ENCODE measurements at places on chromosomes 5 and 9.
A peak's percentile ranks its signal among the peaks of the same experiment; 100 is the strongest.

GRCh38 chr9:100413839-100414420 is 13.0 kb upstream of the MSANTD3 start:
- DNase-seq, result no peak

DNA sequence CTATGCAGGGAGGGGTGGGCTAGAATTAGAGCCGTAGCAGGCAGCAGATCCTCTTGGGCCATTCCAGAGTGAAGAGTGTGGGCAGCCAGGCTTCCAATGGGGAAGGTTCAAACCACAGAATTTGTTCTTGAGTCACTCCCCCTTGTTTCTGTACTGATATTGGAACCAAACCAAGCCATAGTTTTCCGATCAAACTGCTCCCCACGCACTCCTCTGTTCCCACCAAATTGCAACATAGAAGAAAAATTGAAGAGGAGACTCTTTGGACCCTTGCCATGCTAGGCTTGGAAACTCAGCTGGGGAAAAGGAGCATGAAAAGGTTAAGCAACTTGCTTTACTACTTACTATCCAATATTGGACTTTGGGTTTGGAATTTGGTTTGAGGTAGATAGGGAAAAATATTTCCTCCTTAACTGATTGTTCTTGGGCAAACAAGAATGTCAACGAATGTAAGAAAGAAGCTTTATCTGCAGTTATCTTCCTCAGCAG is 165.8 kb upstream of the NR3C1 start:
- no peak for DNase-seq

- DNase-seq, result no peak
These were observed 45.4 kb downstream of the ZNF608 start for GRCh38 chr5:124701016-124701415.

GRCh38 chr5:97420646-97421045 is 237.6 kb upstream of the RIOK2 start:
- DNase-seq, result no peak

GRCh38 chr5:175104677-175105076 is 339.3 kb downstream of the DRD1 start:
- DNase-seq, result no peak

DNA sequence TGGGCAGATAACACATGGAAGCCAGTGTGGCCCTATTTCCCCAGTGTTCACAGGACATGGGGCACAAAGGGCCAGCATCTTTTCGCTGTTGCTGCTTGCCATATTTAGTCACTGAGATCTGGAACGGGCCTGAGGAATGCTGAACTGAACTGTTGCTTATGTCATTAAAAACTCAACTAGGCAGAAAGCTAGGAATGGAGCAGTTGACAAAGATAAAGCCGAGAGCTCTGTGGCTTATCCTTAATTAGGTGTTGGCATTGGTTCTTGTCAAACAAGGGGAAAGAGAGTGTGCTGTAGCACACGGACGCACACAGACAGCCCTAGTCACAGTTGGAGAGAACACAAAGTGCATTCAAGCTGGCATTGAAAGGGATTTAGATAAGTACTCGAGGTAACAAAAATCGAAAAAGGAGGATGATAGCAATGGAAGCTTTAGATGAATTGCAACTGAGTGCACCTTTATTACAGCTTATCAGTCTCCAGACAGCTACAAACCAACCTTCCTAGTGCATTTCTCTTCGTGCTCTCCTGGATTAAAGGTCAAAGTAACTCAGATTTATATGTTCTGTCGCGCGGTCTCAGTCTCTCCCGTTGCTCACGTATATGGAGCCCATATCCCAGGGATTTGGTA is 450.2 kb upstream of the ZNF608 start:
- DNase-seq, result no peak

GRCh38 chr9:106456581-106456980 is 406.4 kb upstream of the ZNF462 start:
- no peak for DNase-seq

- peak; percentile 65 for DNase-seq
These were observed 11.2 kb upstream of the CXXC5 start for GRCh38 chr5:139636975-139637408.

DNA sequence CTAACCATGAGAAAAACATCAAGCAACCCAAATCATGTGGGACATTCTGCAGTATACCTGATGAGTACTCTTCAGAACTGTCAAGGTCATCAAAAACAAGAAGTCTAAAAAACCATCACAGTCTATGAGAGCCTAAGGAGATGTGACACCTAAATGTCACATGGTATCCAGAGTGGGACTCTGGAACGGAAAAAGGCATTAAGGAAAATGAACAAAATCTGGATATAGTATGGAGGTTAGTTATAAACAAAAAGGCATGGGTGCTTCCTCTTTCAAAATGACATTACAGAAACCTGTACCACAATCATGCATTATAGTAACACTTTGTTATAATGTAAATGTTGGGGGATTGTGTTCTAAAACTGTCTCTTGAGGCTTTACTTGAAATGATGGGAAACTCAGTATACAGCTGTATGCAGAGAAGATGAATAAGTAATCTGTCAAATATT is 47.4 kb downstream of the PRKACG start:
- no peak for DNase-seq

DNA sequence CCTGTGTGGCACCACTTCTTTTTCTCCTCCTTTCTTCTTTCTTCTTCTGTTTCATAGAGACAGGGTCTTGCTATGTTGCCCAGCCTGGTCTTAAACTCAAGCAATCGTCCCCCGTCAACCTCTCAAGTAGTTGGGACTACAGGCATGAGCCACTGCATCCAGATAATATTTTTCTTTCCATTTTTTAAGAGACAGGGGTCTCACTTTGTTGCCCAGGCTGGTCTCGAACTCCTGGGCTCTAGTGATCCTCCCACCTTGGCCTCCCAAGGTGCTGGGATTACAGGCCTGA is 47.4 kb upstream of the IER5L start:
- DNase-seq, result no peak

DNA sequence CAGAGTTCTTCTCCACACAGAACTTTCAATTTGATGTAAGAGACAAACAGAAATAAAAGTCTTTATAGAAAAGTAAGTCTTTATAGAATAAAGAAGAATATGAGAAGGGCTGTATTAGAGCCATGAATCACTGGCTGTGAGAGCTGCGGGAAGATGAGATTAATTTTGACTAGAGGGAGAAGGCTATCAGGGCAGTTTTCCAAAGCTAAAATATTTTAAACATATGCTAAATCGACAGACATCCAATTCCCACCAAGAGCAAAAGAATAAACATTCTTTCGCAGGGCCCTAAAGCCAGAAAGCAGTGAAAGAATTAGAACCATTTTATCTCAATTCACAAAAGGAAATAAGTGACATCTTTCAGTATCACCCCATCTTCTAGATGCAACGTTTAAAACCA is 208.3 kb upstream of the MAP3K1 start:
- no peak for DNase-seq

DNA sequence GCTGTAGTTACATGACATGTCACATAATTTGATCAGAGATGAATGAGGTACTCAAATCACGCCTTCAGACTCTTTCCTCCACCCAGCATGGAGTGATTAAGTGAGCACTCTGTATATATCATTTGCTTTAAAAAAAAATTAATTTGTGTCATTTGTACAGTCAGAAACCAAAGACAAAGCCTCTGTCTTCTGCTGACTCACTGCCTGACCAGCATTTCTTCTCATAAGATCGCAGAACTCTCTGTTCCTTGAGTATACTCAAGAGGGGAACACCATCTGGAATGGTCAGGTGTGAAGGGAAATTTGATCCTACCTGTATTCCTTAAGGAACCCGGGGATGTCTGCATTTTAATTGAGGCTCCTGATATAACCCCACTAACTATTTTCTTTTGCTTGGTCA is 254.4 kb downstream of the FAM114A2 start:
- no peak for DNase-seq

- no peak for DNase-seq
These were observed 104.7 kb upstream of the OTULINL start for GRCh38 chr5:14476786-14477435.

DNA sequence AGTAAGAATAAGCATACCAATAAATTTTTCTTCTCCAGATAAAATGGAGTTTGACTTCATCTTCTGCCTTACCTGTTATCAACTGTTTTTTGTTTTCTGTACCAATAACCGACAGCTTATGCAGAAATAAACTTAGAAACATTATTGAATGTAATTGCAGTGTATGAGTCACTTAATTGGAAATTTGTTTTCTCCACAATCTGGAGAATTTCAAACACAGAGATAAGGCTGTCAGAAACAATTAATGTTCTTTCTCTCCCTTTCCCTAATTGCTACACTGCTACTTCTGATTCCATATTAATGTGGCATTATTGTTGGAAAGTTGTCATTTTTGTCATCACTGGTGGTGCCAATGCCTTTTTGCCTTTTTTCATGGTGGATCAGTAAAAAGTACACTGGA is 180.3 kb downstream of the SLCO4C1 start:
- DNase-seq, result no peak

DNA sequence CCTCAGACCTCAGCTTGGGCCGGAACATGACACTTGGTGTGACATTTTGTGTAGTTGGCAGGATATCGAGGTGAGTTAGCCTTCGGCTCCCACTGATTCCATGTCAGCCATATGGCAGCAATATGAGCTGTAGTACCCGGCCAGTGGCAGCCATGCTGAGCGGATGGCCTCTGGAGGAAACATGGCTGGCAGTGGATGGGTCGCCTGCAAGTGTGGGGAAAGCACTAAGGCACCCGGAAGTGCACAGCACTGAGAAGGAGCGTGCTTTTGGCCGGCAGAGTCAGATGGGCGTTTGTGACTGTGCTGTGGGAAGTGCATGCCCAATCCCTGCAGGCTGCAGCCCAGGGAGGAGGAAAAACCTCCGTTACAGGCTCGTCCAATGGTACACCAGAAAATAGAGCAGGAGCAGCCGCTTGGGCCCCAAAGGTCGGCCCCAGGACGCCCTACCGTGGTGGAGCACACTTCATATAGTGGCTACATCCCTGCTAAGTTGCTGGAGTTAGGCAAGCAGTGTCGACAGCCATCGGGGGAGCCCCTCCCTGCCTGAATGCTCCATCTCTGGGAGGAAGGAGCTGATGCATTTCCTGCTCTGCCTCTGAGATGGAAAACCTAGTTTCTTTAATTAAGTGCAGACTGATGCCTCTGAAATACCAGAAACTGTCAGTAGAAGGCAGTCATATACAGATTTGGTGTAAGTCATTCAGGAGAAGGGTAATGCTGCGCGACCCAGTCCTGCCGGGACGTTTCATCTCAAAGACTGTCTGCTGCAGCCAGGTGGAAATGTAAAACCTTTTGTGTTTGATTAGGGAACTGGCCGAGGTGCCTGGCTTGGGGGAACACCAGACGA is 2185.8 kb upstream of the ACO1 start:
- DNase-seq, result no peak

DNA sequence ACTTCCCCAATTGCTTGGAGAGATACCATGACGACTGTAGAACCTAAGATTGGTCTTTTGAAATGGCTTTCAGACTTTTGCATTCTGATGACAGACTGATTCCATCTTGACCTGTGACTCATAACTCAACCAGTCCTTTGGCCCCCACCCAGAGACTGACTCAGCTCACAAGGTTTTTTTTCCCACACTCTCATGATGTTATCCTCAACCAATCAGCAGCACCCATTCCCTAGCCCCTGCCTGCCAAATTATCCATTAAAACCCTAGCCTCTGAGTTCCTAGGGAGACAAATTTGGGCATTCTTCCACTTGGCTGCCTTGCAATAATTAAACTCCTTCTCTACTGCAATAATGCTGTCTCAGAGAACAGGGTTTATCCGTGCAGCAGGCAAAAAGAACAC is 1263.3 kb upstream of the CDH9 start:
- DNase-seq, result no peak

DNA sequence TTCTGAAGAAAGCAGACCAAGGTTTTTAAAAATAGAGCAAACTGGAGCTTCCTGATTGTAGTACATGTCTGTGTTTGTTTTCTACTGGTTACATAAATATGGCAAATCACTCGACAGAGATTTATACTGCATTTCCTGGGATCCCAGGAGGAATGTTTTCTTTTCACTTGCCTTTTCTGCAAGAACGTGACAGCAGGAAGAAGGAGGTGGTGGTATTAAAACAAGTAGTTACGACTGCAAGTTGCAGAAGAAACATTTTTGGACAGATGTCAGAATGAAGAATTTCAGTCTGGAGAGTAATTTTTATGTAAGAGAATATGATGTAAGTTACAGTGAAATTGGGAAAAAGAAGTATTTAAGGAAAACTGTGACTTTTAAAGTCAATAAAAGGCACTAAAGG is 253.7 kb upstream of the NFIL3 start:
- no peak for DNase-seq

DNA sequence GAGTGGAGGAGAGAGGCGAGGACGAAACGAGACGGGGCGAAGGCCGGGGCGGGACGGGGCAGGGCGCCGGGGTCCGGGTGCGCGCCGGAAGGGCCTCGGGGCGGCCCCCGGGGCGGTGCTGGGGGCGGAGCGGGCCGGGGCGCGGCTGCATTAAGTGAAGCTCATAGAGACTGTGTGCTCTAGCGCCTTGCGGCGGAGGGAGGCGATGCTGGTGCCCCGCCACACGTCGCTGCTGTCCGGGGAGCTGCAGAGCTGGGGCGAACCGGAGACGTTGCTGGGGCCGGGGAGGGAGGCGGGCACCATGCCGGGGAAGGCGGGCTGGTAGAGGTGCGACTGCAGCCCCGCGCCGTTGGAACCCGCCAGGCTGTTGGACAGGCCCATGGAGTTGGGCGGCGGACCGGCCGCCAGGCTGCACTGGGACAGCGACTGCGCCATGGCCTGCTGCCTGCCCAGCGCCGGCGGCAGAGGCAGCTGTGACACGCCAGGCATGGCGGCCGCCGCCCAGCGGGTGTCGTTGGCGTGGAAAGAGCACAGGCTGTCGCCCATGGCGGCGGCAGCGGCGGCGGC is 8.3 kb downstream of the OTP start:
- peak; percentile 73 for DNase-seq

- no peak for DNase-seq
These were observed 247.0 kb downstream of the PRELID2 start for GRCh38 chr5:145588113-145588512.

DNA sequence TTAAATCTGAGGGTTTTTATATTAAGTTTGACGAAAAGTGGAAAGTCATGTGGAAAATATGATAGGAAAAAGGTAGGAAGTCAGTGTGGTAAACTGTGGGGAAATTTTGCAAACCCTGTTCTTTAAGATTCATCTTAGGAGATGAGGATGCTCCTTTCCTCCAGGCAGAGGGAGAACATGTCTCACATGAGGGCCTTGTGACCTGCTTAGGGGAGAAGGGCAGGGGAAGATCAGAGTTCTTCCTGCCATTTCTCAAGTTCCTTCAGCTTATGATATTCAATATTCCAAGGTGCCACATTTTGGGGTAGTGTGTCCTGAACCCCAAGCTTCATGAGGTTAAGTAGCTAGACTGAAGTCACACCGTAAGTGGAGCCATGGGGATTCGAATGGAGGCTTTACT is 53.7 kb downstream of the MAPKAP1 start:
- DNase-seq, result no peak

DNA sequence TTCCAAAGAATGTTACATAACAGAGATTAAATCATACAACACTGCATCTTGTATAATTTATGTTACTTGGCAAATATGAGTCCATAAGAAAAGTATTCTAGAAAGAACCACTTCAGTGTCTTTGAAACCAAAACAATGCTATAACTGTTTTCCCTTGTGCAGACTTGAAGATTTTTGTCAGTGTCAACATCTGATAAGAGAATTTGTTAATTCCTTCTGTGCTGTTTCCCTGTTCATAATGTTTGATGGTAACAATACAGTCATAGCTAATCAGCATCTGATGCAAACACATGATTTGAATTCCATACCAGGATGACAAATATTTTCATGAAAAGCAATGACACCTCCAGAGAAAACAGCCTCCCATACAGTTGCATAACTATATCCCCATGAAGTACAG is 306.8 kb downstream of the SEMA5A start:
- no peak for DNase-seq

GRCh38 chr9:35844628-35845270 is 15.7 kb downstream of the TMEM8B start:
- no peak for DNase-seq

GRCh38 chr9:13707612-13708576 is 428.4 kb upstream of the MPDZ start:
- no peak for DNase-seq
